ENCODE measurements at places on chromosomes 2 and 18.
A peak's percentile ranks its signal among the peaks of the same experiment; 100 is the strongest.

DNA sequence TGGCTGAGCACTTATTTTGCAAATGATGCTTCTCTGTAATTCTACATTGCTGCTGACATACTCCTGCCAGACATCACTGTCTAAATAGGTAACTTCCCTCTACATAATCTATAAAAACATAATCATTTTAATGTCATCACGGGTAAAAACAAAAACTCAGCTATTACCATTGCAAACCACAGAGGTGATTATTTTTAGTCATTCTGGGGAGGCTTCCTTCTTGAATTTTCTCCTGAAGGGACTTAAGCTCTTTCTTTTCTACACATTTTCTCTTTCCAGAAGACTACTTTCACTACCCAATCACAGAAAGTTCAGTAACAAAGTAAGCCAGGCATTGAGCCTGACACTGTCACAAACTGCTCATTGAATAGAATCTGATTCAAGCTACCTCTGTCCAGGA is 40.4 kb upstream of the NFU1 start:
- DNase-seq, result no peak

DNA sequence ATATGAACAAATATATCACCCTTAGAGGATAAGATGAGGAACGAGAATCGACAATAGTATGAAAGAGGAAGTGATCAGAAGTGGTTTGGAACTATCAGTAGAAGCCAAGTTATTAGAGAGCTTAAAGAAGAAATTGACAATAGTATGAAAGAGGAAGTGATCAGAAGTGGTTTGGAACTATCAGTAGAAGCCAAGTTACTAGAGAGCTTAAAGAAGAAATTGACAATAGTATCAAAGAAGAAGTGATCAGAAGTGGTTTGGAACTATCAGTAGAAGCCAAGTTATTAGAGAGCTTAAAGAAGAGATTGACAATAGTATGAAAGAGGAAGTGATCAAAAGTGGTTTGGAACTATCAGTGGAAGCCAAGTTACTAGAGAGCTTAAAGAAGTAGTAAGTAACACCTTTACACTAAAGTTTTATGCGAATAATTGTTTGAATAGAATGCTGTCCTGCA is 175.5 kb downstream of the ZNF407 start:
- no peak for DNase-seq

DNA sequence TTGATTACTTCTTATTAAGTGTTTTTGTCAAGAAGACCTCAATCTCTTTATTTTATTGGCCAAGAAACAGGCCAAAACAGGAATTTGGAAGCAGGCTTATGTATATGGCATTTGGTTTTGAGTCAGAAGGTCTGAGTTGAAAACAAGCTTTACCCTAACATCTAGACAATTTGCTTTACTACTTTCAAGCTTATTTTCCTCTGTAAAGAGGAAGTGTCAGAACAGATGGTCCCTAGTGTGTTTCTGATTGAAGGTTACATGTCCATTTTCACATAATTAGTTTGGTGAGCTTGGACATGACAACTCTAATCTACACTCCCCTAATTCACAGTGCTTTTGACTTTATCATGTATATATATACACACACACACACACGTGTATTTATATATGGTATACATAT is 19.8 kb upstream of the MAP4K4 start:
- no peak for DNase-seq

DNA sequence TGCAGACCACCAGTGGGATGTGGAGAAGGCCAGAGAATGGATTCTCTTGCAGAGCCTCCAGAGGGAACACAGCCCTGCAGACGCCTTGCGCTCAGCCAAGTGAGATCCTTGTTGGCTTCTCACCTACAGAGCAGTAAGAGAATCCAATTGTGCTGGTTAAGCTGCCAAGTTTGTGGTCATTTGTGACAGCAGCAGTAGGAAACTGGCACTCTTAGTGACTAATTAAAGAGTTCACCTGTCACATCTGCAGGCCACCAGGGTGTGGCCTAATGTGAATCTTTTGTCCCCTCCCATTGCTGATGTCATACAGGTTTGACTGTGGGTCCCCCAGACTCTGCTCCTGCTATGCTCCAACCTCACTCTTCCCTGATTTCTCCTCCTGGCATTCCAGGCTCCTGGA is 235.9 kb downstream of the TFCP2L1 start:
- DNase-seq, result no peak

GRCh38 chr2:120383191-120383590 is 37.3 kb downstream of the INHBB start:
- DNase-seq, result no peak

DNA sequence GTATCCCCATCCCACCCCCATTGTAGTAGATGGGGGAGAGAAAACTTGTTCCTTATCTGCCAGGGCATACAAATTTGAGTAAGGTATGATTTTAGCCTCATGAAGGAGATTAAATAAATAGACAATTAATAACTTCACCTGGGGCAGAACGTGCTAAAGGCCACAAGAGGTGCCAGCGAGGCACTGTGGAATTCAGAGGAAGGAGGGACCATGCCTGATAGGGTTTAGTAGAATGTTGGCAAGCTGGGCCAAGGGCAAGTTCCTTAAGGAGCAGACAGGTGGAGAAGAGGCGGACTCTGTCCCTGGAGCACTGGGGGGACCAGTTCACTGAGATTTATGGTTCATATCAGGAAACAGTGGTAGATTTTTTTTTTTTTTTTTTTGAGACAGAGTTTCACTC is 22.5 kb downstream of the STAMBP start:
- no peak for DNase-seq

GRCh38 chr2:235695602-235695895 is 201.7 kb downstream of the AGAP1 start:
- no peak for DNase-seq

GRCh38 chr2:159797543-159798375 is at the start of gene CD302:
Gene CD302, minus strand, starts transcription at chr2:159798208. Its CDS starts 10 bp downstream, at chr2:159798198.
- peak; percentile 15 for DNase-seq

DNA sequence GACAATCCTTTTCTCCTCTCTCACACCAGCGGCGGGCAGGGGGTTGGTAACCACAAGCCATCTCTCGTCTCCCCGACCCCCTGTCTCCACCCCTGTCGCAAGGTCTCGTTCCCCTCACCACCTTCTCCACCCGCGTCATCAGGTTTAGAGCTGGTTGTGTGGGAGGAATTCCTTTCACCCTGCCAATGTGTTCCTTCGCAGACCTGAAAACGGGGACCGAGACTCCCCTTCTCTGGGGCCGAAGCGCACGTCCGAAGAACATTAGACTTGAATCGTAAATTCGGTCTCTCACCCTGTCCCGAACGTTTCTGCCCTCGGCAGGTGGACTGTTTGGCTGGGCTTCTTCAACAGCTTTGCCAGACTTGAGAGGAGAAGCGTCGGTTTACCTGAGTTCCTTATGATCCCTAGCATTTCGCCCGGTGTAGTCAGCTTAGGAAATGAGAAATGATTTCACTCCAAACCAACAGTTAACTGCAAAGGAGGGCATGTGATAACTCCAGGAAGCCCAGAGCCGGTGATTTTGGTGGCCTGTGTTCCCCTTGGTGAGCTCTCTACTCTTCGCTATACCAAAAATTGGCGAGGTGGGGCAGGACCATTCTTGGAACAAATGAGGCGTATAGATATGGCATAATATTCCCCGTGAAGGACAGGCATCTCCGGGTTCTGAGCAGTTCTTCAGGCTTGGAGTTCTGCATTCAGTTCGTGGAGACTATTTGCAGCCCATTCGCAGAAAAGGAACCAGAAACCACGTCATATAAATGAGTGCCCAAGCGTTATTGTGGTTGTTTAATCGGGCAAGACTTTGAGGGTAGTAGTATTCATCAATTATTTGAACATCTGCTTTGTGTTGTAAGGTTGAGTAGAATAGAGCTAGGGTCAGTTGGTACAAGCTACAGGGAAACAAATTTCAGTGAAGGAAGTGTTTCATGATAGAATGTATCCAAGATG is 694 bp downstream of the CFAP36 start:
- DNase-seq, result peak; percentile 22

DNA sequence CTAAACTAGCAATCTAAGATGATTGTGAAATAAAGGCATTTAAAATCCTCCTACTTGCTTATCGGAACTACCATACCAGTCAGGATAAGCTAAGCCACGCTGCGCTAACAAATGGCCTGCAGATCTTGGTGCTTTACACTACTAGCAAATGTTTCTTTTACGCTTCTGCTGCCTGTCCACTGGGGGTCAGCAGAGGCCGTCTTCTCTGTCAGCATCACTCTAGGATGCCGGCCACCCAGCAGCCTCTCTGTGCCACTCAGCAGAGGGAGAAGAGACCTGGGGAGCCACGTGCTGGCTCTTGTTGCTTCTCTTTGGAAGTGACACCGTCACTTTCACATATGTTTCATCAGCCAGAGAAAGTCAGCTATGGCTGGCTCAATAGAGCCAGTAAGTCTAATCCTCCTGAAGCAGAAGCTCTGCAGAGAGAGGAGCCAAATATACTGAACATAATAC is 36.6 kb downstream of the COPS8 start:
- no peak for DNase-seq

GRCh38 chr2:200944467-200945394 is 18.7 kb downstream of the ORC2 start:
- peak; percentile 37 for DNase-seq

DNA sequence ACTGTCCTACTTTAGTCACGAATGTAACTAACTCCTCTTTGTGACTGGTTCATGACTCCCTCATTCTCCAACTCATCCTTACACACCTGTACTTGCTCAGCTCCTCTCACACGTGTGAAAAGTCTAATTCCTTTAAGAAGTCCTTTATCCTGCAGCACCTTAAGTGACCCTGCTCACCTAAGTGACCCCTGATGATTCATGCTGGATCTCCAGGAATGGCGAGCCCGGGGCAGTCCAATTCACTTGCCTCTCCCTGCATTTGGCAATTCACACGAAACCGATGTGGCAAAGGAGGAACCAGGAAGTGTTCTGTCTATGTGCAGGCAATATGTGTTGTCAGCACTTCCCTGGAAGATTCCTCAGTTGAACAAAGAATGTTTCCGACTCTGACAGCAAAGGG is 189.8 kb upstream of the NABP1 start:
- no peak for DNase-seq

GRCh38 chr2:166572937-166573336 is 78.9 kb upstream of the SCN7A start:
- DNase-seq, result no peak

GRCh38 chr2:49812730-49813129 is 658.4 kb upstream of the FSHR start:
- no peak for DNase-seq

DNA sequence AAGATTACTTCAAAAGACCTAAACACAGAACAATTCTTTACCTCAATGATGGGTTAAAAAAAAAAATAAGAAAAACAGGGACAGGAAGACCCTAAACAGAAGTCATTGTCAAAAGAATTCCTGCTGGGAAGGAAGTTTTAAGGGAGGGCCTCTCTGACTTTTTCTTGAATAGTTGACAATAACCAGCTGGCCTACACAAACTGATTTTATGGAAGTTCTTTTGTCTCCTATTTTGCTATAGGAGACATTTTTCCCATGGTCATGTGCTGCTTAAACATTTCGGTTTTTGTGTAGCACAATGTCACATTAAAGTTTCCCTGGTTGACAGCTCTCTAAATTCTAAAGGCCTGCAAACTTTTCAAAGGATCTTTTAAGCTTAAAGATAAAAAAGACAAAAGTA is 55.3 kb downstream of the RFTN2 start:
- no peak for DNase-seq

DNA sequence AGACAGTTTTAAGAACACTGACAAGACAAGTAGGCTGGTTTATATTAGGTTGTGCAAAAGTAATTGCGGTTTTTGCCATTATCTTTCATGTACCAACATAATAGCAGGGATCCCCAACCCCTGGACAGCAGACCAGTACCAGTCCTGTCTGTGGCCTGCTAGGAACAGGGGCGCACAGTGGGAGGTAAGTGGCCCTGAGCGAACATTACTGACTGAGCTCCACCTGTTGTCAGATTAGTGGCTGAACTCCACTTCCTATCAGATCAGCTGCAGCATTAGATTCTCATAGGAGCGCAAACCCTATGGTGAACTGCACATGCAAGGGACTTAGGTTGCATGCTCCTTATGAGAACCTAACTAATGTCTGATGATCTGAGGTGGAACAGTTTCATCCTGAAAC is 921.9 kb downstream of the CCDC85A start:
- DNase-seq, result no peak

DNA sequence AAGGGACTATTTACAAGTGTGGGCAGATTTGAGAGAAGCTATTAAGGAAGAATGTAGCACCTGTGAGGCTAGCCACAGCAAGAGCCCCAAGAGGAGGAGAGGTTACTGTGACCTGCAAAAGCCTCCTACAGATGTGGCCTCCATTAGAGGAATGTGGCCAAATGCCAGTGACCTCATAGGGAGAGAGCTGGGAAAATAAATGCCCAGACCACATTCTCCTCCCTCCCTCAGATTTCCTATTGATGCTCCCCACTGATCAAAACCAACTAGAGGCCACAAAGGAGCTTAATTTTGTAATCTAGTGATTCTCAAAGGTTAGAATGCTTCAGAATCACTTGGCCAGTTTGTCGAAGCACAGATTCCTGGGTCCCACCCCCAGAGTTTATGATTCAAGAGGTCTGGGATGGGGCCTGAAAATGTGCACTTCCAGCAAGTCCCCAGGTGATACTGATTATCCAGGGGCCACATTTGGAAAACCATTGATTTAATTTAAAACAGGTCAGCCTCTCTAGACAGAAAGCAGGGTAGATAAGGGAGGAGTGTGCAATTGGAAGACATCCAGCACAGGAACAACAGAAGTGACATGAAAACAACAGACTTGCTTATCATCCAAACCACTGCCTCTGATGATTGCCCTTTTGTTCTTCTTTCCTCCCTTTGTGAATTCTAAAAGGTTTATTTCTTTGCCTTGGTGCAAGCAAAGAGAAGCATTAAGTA is 61.2 kb upstream of the RBBP8 start:
- no peak for DNase-seq

DNA sequence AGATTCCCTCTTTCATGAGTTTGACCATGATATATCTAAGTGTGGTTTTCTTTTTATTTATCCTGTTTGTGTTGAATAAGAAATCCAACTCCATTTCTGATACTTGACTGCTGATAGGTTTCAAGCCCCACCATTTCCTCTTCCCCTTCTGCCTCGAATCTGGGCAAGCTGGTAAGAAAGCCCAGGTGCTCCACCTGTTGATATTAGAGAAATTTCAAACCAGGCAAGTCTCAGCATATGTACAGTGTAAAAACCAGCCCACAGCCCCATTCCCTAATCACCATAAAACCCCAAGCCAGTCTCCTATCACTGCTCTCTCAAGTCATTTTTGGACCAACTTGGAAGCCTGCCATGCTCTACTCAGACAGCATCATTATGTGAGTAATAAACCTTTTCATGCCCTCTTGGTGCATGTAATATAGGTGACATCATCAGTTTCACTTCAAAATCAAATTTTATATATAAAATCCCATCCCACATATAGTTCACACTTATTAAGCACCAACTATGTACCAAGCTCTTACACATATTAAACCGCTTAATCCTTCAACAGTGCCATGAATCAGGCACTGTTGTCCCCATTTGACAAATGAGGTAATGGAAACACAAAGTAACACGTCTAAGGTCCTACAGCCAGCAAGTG is 46.6 kb downstream of the SMAD2 start:
- DNase-seq, result no peak

DNA sequence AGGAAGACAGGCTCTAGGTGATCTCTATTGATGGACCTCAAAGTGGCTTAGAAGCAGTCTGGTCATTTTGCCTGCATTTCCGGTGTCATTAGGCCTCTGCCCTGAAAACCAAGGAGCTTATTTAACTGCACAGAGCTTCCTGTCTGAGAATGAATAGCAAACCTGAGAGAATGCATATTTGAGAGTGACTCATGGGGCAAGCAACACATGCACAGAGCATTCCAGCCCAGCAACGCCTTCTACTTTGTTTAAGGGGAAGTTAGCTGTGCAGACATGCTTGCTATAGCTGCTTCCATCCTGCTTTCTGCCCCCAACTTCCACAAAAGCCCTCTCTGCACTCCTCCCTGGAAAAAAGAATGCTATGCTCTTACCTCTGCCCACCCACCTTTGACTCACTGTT is 232.8 kb downstream of the GRB14 start:
- no peak for DNase-seq
